Effector CD4-positive, alpha-beta T cell (primary cell): ENCODE measurements at places on chromosomes 7 and 10.

GRCh38 chr10:44379907-44380306, 5.0 kb downstream of the CXCL12 start:
- DNase-seq = no peak

- no peak for DNase-seq
These were observed 72.6 kb downstream of the ST7 start for GRCh38 chr7:117025891-117026290.

DNA sequence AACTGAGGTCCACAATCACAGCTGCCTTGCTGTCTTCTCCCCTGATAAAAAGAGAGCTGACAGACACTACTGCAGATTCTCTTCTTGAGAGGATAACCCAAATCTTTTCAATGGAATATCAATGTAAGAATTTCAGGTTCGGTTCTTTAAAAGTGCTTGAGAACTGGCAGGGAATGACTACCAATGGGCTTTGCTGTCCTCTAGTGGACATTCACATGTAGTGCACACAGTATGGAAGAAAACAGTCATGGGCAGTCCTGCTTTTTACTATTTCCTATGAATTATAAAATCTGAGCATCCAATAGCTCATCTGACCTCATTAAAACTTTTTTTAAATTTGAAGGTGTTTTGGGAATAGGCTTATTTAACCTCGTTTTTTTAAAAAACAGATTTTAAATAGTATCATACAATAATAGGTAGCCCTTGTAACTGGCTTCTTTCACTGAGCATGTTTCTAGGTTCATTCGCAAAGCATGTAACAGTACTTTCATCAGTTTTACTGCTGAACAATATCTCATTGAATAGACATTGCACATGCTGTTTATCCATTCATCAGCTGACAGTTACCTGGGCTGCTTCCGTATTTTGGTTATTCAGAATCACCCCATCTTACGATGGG, 18.3 kb downstream of the FZD9 start:
- DNase-seq = no peak

DNA sequence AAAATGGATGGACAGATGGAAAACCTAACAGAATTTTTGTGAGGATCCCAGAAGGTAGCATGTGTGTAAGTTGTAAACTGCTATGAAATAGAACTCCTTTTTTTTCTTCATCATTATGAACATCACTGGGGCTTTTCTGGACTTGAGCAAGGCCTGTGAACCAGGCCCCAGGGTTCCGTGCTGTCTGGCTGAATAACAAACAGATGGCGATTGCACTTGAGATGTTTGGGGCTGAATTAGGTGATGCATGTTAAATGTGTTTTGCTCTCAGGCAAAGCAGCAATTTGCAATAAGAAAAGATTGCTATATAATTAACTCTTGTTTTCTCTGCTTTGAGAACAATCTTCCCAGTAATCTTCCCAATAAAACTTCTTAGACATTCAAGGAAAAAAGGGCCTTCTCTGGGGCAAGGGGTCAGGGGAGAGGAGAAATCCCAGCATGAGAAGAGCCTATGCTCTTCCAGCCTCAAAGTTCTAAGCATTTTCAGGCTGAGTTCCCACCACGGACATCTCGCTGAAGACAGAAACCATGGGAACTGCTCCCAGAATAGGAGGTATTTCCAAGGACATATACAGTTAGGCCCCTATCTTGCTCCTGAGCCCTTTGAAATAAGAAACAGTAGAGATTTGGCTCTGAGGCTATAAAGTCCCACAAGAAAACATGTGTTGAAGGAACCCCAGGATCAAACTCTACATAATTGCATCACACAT, 98.7 kb downstream of the ITIH5 start:
- no peak for DNase-seq

DNA sequence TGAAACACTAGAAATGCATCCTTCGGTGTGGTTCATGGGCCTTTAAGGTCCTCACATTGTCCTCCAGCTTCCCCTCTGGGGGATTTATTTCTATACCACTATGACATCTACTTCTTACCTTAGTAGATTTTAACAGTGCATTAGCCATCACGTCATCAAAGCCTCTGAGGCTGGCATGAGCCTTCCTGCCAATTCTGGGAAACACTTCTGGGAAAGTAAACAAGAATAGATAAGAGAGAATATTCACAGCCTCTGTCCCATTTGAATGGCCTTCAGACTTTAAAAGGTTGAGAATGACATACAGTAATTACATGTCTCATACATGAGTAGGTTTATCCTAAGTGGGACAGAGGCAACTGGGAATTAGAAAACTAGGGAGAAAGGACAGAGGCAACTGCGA, 89.7 kb downstream of the AMPH start:
- DNase-seq = no peak

DNA sequence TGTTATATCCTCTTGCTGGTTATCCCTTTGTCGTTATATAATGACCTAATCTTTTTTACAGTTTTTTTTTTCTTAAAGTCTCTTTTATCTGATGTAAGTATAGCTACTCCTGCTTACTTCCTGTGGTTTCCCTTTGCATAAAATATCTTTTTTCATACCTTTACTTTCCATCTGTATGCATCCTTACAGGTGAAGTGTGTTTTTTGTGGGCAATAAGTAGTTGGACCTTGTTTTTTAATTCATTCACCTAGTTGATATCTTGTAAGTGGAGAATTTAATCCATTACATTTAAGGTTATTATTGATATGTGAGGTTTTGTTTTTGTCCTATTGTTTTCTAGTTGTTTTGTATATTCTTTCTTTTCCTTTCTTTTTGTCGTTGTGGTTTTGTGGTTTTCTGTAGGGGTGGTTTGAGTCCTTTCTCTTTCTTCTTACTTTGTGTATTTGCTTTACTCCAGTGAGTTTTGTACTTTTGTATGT, 168.6 kb downstream of the MLLT10 start:
- no peak for DNase-seq

DNA sequence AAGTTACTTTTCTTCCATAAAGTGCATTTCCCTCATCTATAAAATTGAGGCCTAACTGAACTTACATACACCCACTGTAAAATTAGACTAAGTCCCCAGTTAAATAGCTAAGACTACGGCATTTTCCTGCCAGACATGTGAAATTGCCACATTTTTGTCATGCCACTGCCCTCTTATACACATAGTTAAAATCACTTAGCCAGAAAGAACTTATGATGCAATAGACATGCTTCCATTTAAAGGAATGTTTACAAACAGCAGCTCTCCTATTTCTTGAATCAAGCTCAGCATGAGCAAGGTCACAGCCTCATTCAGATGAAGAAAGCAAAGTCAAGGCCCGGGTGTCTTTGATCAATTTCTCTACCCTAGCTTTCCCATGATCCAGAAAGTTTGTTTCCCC, 175.7 kb downstream of the LRRN3 start:
- DNase-seq = no peak
